ENCODE measurements at places on chromosomes 1 and 21.

- no peak for DNase-seq
These were observed 607.0 kb downstream of the AGBL4 start for GRCh38 chr1:49416758-49417157.

DNA sequence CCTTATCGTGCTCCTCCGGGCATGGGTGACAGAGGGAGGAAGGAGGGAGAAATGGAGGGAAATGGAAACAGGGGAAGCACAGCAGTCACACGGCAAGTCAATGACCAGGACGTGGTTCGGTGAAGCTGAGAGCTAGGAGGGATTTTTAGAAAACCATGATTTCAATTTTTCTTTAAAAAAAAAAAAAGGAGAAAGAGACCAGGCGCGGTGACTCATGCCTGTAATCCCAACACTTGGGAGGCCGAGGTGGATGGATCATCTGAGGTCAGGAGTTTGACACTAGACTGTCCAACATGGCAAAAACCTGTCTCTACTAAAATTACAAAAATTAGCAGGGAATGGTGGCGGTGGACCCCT, 776 bp upstream of the TNFRSF9 start:
- DNase-seq = no peak

- no peak for DNase-seq
These were observed 27.1 kb upstream of the RERE start for GRCh38 chr1:8844501-8845006.

DNA sequence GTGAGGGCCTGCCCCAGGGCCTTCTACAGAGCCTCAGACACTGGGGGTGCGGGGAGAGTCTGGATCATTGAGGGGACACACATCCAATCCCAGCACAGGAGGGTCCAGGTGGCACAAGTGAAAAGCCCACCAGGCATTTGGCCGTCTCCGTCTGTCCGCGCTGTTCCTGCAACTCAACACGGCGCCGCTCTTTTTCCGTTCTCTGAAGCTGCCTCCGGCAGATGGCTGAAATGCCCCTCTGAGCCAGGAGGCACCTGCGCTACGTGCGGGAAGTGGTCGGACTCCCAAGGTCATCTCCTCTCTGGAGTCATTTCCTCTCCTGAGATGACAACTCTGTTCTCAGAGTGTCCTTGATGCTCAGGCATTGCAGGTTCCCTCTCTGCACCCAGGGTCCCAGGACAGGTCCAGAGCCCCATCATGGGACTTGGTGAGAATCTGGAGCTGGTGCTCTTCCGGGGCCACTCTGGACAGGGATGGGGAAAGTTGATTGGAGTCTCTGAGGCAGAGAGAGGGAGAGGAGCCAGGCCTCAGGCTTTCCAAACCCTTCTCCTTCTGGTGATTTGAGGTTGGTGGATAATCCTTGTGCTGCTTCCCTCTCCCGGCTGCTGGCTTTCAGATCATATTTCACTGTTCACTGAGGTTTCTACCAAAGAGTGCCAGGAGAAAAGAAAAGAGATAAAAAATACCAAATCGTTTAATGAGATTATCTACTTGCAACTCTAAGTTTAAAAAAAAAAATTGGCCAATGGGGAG, 14.0 kb upstream of the MIXL1 start:
- no peak for DNase-seq

- DNase-seq = no peak
These were observed 653.4 kb downstream of the KCNT2 start for GRCh38 chr1:195954848-195955247.

DNA sequence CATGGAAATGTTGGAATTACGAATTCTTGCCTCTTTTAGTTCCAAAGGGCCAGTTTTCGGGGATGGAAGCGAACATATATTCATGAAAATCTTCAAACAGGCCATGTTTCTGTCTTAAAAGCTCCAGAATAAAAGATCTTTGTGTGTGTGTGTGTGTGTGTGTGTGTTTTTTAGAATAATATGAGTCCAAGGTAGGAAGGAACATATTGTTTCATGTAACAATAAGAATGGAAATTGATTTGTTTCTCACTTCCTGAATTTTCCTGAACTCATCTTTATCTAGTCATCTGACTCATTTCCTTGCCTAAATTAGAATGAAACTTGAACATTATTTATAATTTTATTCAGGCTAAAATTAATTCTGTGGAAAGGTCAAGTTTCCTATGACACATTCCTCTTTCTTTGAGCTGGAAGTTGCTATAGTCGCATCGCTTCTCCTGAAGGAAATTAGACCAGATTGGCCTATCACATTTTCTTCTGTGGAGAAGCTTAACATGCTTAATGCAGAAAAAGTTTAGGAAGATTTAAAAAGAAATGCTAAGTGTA, 805.1 kb upstream of the ADAMTS5 start:
- DNase-seq = no peak

DNA sequence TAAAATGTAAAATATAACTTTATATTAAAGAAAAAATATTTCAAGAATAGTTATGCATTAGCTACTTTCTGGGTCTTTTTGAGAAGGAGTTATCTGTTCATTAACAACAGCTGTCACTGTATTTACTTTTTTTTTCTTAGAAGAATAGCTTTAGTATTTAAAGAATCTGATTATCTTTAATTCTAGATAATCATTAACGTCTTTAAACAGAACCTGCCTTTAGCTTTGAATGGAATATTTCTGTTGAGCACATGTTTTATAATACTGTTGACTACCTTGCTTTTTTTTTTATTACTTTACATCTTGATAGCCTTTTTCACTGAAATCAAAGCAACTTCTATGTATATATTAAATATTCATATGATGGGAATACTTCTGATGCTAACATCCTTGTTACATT, 132.0 kb downstream of the CLEC20A start:
- no peak for DNase-seq

DNA sequence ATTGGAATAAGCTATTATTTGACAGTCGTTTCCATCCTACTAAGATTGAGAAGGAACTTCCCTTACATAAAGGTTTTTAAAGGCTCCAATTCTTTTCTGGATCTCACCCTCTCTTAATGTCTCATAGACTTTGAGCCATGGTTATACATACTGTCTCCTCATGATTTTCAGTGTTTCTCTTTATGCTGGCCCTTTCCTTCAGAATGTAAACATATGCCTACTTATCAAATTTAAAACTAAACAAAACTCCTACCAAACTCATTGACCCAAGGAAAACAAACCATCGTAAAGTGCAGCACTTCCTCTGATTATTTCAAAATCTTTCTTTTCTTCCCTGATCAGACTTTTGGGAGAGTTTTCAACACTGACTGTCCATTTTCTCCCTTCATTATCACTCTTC, 163.4 kb upstream of the DPYD start:
- no peak for DNase-seq

DNA sequence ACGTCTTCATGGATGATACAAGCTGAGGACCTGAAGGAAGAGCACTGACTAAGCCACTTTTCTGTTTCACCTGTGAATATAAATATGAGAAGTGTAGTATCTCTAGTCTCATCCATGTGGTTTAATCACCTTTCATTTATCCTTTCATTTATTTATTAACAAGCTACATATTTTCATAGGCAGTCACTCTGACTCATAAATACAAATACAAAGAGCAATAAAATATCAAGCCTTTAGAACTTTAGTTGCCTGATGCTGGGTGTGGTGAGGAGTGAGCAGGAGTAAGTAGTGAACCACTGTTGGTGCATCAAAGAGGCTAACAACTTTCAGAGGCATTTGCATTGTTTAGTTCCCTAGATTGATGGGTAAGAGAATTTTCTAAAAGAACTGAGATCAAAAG, 269.0 kb upstream of the C1orf87 start:
- DNase-seq = no peak

DNA sequence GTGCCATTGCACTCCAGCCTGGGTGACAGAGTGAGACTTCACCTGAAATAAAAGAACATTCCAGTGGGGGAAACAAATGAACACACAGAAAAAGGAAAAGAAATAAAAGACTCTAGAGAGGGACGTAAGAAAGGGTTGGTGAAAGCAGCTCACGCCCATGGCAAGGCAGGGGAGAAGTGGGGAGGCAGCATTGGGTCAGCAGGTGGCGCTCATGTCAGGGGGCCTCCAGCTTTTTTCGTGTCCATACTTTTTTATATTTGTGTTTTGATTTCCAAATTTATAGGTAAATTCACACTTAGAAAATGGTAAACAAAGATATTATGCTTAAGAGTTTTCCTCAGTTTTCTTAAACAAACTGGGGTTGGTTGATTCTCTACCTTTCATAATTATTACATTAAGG, 45.5 kb downstream of the VPS13D start:
- DNase-seq = peak; percentile 32

- no peak for DNase-seq
These were observed 1539.6 kb downstream of the BRINP3 start for GRCh38 chr1:188937965-188938551.

DNA sequence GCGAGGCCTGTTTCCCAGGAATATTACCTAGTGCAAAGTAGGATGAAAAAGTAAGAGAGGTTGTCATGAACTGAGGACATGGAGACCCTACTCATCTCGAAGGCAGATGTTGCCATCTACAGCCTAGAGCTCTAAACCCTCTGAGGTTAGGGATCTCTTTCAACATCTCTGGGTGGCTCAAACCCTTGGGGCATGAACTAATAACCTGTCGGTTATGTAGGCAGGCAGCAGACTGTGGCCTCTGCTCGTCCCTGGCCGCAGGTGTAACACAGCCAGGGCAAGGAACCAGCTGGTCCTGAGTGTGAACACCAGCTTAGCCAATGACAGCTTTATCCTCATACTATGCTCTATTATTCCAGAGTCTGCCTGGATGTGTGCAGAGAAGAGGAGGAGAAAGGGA, 13.2 kb downstream of the CAPZB start:
- DNase-seq = no peak

DNA sequence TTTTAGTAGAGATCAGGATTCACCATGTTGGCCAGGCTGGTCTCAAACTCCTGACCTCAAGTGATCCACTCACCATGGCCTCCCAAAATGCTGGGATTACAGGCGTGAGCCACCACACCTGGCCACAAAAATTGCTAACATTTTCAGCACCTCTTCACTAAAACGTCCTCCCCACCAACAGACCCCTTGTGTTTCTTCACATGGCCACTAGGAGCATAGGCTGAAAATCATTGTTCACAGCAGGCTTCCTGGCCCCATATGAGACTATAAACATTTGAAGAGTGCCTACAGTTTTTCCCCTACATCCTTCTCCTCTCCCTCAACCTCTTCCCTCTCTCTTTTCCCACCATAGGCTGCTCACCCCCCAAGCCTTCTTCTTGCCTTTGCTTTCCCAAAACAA, 28.0 kb upstream of the SFPQ start:
- no peak for DNase-seq
